Activated naive CD4-positive, alpha-beta T cell treated with anti-CD3 and anti-CD28 coated beads for 36 hours (primary cell): ENCODE measurements at places on chromosomes 2 and 18.

- DNase-seq, result no peak
Measured at GRCh38 chr2:237153181-237153580, 67.5 kb downstream of the COPS8 start.

GRCh38 chr2:41489638-41490037, 558.2 kb upstream of the PKDCC start:
- no peak for DNase-seq

DNA sequence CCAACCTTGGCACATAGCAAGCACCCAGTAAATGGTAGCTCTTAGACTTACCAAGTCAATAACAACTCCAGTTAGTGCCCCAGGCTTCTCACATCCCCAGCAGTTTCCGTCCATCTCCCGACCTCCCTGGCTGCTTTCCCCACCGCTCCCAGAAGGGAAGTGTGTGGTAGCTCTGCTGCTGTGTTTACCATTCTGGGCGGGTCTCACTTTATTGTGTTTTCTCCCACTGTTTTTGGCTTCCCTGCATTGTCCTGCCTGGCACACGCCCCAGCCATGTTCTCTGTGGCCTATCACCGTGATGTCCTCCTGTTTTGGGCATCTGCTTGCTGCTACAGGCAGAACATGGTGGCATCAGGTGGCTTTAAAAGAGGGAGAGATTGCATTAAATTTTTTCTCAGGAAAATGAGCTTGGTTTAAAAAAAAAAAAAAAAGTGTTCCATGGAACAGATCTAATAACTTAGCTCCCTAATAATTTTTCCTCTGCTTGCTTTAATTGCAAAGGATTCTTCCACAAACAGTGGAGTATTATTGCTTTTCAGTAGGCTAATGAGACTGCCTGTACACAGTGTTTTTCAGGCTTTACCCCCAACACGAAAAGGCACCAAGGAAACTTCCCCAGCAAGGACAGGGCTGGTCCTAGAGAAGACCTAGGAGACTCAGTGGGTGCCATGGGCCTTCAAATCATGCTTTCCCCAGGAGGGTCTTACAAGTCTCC, 8.0 kb upstream of the COX7A2L start:
- DNase-seq, result no peak

DNA sequence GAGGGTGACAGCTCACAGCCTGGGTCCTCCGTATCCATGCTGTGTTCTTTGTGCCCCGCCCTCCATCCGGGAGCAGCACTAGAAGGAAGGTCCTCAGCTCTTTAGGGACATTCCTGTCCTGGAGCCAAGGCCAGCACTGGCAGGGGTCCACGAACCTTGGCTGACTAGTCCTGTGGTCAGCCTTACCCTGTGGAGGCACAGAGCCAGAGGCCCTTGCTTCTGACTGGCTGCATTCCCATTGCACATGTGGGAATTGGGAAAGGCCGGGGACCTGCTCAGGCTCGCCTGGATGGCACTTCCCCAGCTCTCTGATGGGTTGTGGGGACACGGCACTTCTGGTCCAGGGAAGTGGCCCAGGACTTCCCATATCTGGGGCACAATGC, 24.9 kb upstream of the RHOB start:
- no peak for DNase-seq

GRCh38 chr18:74661691-74662090, 64.0 kb downstream of the ZNF407 start:
- DNase-seq, result no peak

- peak; percentile 92 for DNase-seq
Measured at GRCh38 chr2:96960153-96960961, 26.0 kb downstream of the FAM178B start.

DNA sequence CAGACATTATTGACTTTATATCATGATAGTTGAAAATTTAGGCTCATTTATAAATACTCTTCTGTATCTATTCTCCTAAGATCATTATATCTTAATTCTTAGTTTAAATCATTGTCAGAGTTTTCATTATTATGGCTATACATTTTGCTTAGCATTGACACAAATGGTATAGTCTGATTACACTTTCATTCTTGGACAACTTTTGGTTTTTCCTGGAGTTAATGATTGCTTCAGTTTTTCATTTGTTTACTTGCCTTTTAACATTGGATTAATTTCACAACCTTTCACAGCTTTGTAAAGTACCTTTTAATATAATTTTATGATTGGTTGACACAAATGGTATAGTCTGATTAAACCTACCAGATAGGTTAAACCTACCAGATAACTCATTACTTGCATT, 298.2 kb downstream of the DYSF start:
- DNase-seq, result no peak

DNA sequence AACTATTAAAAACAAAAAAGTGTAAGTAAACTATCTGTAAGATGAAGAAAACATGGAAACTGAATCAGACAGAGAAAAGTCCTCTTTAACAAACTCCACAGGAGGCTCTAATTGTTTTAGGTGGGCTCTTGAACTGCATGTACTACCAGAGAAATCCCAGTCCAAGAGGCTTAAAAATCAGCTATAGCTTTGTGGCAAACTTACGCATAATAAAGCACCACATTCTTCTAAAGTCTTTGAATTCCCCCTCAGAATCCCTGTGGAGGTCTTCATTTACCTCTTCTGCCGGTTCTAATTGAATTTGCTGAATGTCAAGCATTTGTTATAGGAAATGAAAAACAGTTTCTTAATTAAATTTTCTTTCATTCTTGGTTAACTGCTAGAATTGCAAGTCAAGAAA, 40.8 kb downstream of the CHN1 start:
- no peak for DNase-seq

- no peak for DNase-seq
Measured at GRCh38 chr2:85712336-85712735, 18.2 kb downstream of the GNLY start.

DNA sequence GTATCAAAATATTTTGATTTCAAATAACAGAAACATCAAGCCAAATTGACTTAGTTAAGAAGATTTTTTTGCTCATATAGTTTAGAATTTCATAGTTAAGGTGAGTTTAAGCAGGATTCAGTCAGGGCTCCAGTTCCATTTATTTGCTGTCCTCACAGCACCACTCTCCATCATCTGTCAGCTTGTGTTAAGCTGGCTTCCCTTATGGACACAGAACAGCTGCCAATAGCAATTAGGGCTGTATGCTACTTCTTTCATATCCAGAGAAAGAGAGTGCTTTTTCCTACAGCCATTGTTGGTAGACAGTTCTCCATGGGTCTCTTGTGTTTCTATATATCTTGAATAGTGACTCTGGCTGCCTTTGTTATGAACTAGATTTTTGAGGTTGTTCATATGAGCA, 95.4 kb upstream of the CYP20A1 start:
- no peak for DNase-seq

DNA sequence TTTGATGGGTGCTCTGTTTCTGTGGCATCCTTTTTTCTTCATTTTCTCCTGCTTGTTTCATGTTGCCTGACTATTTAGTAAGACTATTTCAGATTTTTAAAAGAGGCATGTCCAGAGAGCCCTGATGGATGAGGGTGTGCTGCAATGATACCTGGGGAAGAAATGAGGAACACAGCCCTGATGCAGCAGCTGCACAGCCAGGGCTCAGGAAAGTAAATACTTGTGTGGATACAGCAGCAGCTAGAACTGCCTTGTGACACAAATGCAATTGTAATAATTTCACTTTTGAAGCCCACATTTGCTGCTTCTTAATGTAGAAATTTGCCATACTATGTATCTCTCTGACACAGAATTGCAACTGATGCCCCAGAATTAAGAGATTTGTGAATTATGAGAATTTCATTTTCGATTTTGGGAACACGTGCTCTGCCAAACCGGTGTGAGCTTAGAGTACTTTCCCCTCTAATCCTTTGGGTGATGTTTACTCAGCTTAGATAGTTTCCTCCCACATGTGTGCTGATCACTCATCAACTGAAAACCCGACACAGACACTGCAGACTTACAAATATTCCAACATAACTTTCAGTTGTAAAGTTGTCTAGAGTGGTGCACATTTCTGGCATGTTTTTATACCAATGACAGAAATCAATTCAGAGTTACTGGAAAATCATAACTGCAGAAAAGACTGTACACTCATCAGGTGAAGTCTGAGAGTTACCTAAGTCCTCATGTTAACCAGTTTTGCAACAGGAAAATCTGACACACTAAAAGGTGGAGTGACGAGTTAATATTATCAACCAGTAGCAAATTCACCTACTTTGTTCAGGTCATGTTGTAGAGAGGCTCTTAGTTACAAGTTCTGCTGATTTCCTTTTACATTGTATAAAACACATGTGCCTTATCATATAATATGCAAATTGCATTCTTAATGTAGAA, 383.4 kb downstream of the CBLN2 start:
- no peak for DNase-seq

DNA sequence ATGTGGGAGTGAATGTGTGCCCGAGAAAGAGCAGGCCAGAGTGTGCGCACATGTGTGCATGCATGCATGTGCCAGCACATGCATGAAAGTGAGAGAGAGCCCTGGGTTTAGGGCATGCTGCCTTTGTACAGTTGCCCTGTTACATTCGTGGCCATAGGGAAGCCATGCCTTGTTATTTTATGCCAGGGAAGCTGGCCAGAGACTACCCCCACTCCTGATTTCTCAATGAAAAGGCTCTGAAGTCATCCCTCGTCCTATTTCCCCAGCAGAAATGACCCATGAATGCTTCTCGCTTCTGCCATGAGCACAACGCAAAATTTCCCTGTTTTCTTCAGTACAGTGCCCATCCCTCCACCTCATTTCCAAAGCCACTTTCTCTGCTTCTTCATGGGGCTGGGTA, 143.0 kb downstream of the CELF4 start:
- DNase-seq, result no peak

DNA sequence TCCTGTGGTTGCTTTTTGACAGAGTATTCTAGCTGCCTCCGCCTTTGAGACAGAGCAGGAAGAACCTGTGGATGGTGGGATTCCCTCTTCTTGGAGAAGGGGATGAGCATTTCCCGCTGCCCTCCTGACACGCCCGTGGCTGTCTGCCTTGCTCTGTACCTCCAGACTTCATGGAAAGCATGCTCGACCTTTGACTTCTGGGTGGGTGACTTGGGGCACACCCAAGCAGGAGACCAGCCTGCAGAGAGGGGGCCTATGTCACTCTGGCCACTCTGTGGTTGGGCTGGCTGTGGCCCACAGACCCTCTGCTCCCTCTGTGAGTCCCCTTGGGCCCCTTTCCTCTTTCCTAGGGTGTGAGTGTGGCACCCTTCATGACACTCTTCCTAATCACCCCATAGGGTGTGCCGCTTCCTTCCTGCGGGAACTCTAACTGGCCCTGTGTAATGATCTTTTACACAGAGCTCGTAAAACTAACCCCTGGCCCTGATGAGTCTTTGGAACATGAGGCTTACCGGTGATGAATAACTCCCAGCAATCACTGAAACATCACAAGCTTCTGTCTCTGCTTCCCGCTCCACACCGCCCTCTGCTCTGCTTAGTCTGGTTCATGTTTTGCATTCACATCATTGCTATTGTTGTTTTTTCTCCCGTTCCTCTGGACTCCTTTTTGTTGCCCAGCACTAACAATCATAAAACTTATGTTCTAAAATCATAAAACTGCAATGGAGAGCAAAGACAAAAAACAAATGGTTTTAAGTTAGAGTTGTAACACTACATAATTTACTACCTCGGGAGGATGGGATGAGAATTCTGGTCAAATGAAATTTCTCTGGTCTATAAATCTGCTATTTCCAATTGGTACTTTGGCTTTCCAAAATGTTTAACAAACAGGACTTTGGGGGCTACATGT, 101.1 kb downstream of the SH3YL1 start:
- no peak for DNase-seq

DNA sequence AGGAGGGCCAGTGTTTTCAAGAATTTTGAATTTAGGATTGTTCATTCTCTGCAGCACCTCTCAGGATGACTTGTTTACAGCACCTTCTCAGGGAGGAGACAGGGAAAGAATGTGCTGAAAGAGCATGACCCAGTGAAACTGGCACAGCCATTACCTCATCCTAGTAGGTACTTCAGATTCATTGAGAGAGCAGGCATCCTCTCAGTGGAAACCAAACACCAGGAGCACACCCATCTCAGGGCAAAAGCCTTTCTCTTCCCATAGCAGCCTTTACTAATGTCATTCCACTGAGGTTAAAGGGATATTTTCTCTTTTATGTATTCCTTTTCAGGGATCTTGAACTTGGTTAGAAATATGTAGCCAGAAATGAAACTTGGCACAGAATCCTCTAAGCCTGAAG, 2.6 kb downstream of the MAP2 start:
- no peak for DNase-seq

DNA sequence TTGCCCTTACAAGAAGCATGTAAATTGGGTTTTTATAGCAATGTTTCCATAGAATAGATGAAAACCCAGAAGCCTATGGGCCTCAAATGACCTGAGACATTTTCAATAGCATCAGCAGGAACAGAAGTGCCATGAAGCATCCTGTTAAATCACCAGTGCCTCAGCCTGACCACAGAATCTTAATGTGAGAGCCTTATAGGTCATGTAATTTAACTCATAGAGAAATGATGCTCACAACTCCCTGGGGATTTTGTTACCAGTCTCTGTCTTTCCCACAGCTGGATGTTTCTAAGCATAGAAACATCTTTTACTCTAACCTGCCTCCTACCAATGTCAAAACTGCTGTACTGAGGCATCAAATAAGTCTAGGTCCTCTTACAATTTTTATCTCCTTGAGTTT, 295.8 kb upstream of the ACVR2A start:
- DNase-seq, result no peak

DNA sequence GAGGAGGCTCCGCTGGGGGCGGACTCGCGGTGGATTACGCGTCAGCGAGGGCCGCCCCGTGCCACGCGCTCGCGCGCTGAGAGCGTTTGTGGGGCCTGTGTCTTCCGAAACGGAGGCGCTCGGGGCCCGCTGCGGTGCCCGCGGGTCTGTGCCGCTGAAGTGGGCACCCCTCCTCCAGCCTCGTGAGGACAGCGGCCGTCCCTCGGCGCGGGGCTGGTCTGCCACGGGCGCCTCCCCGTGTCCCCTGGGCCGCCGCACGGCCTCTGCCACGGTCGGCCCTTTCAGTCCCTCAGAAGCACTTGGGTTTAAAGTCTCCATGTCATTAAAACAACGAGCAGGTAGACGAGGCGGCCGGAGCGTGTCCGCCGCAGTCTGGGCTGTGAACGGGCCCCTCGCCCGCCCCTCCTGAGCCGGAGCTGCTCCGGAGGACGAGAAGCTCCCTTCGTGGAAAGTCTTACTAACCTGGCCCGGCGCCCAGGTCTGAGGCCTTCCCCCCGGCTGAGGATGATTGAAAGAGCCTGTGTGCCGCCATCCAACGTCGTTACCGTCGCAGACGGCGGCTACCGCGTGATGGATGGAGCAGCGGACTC, 97.6 kb downstream of the NFATC1 start:
- DNase-seq, result no peak

GRCh38 chr2:217875138-217875537, 127.7 kb downstream of the TNS1 start:
- no peak for DNase-seq

- no peak for DNase-seq
Measured at GRCh38 chr2:183530333-183530901, 406.2 kb downstream of the NUP35 start.
